ENCODE measurements at places on chromosomes 5 and 9.

DNA sequence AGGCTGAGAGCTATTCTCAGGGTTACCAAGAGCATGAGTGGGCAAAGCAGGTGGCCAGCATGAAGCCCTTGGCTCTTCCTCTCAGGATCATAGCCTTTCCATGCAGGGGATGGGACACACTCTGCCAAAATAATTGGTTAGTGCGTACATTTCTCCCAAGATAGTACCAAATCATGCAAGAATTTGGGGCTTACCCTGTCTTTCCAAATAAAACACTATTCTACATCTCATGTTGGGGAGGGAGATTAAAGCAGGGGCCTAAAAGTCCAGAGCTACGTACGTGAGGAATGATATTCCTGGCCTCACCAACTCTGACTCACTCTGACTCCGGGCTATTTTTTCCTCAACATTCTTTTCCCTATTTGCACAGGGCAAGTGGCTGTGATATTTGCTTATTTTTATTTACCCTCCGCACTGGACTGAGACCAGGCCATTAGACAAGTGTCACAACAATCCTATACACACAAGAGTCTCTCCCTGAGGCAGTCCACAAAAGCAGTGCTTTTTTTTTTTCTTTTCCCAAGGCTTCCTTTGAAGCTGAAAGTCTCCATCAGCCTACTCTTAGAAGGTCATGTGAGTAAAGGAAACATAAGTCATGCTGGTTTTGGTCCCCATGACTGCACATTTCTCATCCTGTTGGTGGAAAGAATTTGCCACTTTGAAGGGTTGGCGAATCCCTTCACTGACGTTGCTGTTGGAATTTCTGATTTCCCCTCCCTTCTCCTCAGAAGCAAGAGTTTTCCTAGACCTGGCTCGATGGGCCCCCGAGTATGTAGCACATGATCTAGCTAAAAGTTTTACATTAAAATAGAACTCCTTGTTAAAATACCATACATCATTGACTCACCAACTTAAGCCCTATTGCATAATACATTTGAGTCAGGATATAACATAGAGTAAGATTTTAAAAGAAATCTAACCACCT is 40.0 kb downstream of the TMEM252 start:
- DNase-seq, result no peak

DNA sequence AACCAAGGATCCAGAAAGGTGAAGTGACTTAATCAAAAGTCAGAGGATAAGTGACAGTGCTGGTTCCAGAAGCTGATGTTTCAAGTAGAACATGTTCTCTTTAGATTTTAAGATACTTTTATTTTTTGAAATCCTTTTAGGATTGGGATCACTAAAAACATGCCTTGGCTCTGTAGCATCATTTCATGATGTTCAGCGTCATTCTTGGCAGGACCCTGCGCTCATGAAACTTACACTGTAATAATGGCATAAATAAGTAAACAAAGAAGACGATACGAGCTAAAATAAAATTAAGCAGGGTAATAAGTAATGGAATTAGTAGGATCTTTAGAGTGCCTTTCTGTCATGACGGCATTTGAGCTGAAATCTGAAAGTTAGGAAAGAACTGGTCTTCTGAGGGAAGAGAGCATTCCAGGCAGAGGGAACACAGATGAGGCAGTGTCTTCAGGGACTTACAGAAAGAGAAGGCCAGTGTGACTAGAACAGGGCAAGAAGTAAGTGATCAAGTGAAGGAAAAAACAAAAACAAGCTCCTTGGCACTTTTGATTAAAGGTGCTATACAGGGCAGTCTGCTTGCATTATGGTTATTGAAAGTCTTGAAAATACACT is 19.9 kb downstream of the CTNNA1 start:
- DNase-seq, result no peak

DNA sequence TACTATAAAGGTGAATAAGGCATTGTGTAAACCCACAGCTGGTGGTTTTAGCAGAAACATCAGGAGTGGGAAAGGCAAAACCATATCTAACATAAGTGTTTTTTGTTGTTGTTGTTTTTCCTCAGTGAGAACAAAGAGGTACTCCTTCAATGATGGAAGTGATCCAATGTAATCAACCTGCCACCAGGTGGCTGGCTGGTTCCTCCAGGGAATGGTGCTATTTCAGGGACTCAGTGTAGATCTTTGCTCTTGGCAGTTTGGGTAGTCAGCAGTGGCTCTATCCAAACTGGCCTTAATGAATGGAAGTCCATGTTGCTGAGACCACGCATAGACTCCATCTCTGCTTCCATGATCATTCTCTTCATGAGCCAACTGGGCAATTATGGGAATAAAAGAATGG is 10.8 kb downstream of the DMRTA1 start:
- DNase-seq, result no peak

DNA sequence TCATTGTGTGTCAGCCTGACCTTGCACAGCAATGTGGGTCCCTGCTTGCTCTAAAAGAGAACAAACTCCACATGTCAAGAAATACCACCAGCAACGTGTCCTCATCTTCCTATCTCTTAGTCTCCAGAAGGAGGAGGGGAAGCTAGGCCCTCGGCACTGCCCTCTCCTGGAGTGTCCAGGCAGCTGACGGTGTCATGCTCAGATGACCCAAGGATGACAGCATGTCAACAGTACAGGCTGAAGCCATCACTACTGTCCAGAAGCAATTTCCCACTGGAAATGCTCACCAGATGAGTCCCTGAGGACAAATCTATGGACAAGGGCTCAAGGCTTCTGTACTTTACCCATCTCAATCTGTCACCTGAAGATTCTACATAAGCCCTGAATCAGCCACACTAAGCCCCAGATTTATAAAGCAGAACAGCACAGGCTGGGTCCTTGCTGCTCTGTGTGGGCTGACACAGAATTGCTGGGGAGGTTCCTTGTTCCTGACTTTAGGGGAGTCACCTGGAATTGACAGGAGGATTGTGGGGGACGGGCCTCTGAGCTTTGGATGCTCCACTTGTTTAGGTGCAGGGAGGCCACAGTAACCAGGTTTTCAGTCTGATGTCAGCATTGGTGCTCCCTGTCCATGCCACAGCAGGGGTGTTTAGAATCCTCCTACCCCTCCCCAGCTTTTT is 210.2 kb downstream of the DAB2IP start:
- no peak for DNase-seq

- no peak for DNase-seq
Observed at GRCh38 chr9:7849362-7849761, 49.8 kb upstream of the DMAC1 start.

DNA sequence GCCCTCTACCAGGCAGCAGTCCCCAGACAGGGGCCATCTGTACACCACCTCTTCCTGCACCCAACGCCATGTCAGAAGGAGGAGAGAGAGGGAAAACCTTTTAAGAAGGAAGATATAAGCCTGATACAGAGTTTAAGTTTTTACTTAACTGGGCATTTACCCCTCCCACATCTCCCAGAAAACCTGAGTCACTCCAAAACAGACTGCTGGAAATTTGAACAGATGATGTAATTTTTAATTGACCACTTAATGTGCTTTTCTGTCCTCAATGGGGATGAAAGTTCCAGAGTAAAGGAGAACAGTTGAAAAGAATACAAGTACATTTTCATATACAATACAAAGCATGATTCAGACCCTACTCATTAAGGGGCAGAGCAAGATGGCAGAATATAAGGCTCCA is 63.9 kb downstream of the TTC39B start:
- no peak for DNase-seq

GRCh38 chr9:35340046-35340445 is 149.9 kb upstream of the RUSC2 start:
- DNase-seq, result no peak

DNA sequence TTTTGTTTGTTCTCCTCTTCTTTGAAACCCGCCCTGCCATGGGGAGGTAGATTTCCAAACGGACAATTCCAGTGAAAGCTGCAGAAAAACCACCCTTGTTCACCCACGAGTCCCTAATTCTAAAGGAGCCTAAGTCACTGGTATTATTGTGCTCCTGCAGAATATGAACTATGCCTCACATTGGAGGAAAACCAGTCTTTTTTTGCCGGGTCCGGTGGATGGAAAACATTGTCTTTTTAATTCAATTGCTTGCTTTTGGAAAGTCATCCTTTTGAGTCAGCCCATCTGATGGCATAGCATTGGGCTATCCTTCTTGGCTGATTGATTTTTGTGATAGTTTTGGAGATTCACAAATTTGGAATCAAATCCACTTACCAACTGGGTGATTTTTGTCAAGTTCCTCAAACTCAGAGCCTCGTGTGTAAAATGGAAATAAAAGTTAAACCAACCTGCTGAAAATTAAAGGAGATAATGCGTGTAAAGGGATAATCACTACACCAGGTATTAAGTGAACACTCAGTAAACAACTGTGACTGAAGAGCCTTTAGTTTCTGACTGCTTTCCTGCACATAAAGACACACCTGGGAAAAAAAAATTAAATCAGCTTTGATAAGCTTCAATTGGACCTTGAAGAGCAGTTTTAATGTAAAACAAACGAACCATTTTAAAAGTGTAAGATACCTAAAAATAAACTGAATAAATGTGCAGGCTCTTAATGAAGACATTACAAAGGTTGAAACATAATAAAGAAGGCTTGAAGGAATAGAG is 780 bp upstream of the CCNJL start:
- no peak for DNase-seq

DNA sequence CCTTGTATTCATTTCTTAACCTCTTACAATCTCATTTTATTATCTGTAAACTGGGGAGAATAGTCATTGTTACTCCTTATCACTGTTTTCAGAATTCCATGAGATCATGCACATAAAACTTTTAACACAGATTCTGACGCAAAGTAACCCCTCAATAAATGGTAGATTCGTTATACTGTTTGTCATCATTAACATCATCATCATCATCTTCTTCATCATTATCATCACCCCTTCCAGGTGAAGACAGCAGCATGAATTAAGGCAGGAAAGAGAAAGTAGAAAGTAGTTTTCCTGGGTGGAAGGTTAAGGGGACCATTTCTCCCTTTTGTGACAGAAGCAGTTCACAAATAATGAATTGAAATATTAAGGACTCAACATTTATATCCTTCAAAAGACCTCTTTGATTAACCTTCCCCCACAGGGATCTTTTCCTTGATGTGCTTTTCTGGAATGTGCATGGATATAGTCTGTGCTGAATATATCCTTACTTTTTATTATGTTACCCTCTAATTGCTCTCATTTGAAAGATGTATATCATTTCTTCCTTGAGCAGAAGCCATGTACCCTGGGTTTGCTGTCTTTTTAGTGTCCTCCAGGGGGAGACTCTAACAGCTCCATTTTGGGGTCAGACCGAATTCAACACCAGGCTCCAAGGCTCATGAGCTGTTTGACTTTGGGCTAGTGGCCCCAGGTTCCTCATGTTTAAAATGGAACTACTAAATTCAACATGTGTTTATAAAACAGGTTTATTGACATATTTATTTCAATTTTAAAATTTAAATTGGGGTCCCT is 1029.9 kb upstream of the WWC1 start:
- DNase-seq, result no peak

DNA sequence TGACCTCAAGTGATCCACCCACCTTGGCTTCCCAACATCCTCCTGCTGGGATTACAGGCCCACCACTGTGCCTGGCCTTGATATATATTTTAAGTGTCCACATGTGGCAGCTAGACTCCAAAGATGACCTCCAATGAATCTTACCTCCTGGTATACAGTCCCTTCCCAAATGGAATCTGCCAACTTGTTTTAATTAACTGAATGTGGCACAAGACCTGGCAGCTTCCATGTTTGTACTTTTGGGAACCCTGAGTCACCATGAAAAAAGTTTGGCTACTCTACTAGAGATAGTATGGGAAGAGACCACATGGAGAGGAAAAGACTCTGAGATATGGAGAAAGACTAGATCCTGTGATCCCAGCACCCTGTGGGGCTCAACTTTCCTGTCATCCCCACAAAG is 42.5 kb downstream of the CCL28 start:
- DNase-seq, result no peak

DNA sequence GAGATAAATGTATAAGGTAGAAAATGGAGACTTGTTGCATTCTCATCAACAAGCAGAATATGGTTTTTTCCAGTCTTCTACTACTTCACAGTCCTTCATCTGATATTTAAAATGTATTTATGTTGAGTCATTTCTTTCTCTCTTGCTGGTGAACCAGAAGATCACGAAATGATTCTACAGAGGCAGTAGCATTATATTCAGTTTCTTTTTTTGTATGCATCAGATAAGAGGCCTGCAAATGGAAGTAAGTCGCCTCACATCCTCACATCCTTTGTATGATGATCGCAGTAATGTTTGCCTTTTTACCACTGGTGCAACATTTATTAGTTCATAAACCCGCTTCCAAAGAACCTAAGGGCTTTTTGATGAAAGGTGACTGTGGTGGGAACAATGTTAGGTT is 22.1 kb upstream of the IL13 start:
- no peak for DNase-seq

GRCh38 chr5:108171759-108172158 is 210.1 kb downstream of the FBXL17 start:
- DNase-seq, result no peak

- no peak for DNase-seq
Observed at GRCh38 chr9:129561594-129562281, 59.2 kb downstream of the C9orf50 start.

- DNase-seq, result no peak
Observed at GRCh38 chr5:166602271-166602670, 1689.2 kb upstream of the WWC1 start.

GRCh38 chr5:33340195-33340594 is 100.6 kb upstream of the TARS1 start:
- DNase-seq, result no peak

DNA sequence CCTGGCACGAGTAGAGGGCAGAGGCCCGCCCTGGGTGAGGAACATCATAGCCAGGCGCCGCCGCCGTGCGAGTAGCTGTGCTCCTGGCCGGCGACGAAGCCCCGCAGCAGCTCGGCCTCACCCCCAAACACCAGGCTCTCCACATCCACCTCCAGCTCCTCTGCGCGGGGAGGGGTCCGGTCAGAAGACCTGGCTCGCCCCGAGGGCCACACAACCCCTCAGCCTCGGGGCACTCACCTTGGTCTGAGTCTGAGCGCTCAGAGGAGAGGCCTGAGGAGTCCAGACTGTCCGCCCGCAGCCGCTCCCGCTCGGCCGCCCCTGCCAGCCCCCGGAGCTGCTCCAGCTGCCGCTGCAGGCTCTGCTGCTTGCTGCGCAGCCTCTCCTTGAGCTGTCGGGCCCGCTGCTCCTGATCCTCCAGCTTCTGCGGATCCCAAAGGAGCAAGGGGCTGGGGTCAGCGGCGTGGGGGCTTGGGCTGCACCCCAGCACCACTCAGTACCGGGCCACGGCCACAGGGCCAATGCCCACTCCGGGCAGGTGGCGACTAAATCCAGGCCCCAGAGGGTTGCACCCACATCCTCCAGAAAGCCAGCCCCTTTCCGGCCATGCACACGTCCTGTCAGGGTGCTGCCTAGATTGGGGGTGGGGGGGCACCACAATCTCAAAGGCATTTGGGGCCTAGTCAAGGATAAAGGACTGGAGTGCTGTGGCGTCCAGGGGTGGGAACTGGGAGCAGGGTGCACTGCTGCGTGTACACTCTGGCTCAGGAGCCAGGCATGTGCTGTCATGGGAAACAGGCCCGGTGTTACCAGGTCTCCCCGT is 3.9 kb downstream of the MXD3 start:
- DNase-seq, result no peak

All from esophagus squamous epithelium (tissue), 5 donors.